ENCODE measurements at places on chromosomes 11 and 22.

DNA sequence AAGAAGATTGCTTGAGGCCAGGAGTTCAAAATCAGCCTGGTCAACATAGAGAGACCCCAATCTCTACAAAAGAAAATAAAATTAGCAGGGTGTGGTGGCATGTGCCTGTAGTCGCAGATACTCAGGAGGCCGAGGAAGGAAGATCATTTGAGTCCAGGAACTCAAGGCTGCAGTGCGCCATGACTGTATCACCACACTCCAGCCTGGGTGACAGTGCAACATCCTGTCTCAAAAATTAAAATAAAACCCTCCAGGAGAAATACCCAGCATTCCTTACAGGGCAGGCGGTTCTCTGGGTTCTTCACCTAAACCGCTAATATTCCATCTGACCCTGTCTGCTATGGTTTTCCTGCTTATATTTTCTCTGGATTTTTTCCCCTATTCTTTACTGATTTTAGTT, 13.5 kb downstream of the TCF20 start:
- peaks cover 38% of the 10 kb centered on the region for H3K4me1 ChIP-seq
- H3K4me3 ChIP-seq = no peak overlapping the region

GRCh38 chr11:105673089-105673488, 63.2 kb downstream of the GRIA4 start:
- H3K27me3 ChIP-seq = no peaks in the 10 kb centered on the region
- H3K4me3 ChIP-seq = no peak overlapping the region
- DNase-seq = no peak
- H3K36me3 ChIP-seq = no peaks in the 10 kb centered on the region
- no peak overlapping the region for H3K27ac ChIP-seq

DNA sequence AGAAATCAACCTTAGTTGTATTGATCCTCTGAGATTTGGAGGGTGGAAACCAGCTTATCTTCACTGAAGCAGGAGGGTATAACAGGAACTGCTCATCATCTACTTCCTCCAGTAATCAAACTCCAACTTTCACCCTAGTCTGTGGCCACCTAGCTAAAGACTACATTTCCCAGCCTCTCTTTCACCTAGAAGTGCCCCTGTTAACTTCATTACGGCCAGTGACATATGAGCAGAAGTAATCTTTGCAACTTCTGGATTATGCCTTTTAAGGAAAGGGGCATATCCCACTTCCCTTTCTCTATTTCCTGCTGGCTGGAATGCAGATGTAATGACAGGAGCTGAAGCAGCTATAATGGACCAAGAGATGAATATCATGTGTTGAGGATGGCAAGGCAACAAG, 7.6 kb upstream of the VPS37C start:
- H3K36me3 ChIP-seq = peaks cover 5% of the 10 kb centered on the region
- DNase-seq = no peak

DNA sequence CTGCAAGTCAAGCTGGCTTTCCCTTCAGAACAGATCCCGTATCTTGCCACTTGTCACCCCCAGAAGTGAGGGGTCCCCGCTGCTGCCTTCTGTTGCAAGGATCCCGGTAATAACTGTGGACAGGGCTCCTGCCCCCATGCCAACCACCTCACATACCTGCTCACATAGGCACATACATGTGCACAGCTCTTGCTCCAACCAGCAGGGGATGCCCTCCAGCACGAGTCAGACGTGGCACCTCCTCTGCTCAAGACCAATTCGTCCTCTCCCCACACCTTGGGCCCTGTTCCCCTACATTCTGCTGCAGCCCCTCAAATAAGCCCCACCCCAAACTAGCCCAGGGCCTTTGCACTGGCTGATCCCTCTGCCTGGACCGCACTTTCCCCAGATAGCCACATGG, 163.3 kb downstream of the CRYBB2 start:
- DNase-seq = no peak
- no peak overlapping the region for H3K4me3 ChIP-seq
- H3K4me1 ChIP-seq = peaks cover 24% of the 10 kb centered on the region
- no peak overlapping the region for H3K27ac ChIP-seq

DNA sequence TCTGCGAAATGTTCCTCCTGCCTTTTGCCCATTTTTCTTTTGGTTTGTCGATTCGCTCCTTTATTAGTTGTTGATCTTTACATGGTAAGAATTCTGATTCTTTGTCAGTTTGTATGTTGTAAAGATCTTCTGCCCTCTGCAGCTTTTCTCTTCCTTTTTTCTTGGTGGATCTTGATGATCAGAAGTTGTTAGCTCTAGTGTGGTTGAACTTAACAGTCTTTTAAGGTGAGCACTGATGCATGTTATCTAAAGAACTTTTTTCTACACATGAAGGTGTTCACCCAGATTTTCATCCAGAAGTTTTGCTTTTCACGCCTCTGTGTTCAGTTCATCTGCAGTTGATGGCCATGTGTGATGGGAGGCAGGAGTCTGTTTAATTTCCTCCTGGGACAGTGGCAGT, 133.7 kb downstream of the TBC1D22A start:
- peaks cover 6% of the 10 kb centered on the region for H3K4me1 ChIP-seq
- peaks cover 19% of the 10 kb centered on the region for H3K36me3 ChIP-seq

GRCh38 chr11:58958500-58958899, 19.2 kb downstream of the GLYATL1 start:
- H3K27me3 ChIP-seq = no peaks in the 10 kb centered on the region
- DNase-seq = no peak
- H3K27ac ChIP-seq = no peak overlapping the region
- H3K4me1 ChIP-seq = no peaks in the 10 kb centered on the region
- no peak overlapping the region for H3K4me3 ChIP-seq
- no peaks in the 10 kb centered on the region for H3K36me3 ChIP-seq

DNA sequence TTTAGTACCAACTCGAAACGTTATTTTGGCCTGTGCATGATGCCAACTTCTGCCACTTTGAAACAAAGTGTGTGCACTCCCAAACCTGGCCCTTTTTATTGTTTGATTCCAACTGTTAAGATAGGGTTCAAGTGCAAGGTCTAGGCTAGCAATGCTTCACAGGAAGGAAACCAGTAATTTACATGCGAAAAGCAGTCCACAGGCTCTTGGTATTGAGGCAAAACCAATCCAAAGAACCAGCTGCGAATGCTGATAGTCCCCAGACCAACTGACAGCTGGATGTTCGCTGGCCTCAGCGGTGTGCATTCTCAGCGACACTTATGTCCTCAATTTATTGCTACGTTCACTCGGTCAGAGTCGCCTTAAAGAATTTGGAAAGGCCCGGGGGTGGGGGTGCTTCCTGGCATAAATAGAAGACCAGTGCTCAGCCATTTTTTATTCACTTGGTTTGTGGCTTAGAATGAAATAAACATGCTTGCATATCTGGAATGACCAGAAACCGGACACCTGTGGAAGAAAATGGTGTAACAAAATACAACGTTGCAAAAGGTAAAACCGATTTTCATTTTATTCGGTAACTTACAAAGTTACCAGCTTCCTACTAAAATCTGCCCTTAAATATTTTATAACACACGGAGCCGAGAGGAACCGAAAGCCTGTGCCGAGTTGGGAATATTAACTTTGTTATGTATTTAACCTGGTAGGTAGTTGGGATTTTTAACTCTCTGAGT, 1.6 kb downstream of the CPT1A start:
- H3K27ac ChIP-seq = peak overlapping the region; percentile 90
- no peak for DNase-seq
- H3K36me3 ChIP-seq = peaks cover 9% of the 10 kb centered on the region
- H3K27me3 ChIP-seq = no peaks in the 10 kb centered on the region
- H3K4me3 ChIP-seq = peak overlapping the region; percentile 86
- peaks cover 43% of the 10 kb centered on the region for H3K4me1 ChIP-seq

GRCh38 chr11:116931206-116931953, 94.0 kb upstream of the APOA1 start:
- peak; percentile 29 for DNase-seq
- H3K27ac ChIP-seq = peak overlapping the region; percentile 92
- peaks cover 17% of the 10 kb centered on the region for H3K36me3 ChIP-seq
- H3K4me3 ChIP-seq = peak overlapping the region; percentile 69

DNA sequence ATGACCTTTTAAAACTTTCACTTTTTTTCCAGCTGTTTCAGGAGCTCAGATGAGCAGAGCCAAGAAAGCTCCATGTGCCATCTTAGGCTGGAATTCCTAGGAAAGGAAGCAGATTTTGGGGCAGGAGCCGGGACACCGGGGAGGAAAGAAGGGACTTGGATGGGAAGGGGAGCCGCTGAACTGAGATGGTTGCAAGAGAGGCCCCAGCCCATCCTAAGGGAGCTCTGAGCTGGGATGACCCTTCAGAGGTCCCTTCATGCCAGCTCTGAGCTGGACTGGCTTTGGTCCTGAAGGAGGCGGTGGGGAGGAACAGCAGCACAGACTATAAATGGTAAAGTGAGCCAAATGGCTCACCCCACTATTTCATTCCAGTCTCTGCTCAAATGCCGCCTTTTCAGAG, 55.2 kb upstream of the SLC22A12 start:
- H3K4me1 ChIP-seq = no peaks in the 10 kb centered on the region
- no peaks in the 10 kb centered on the region for H3K36me3 ChIP-seq
- no peak overlapping the region for H3K27ac ChIP-seq
- H3K27me3 ChIP-seq = peaks cover 24% of the 10 kb centered on the region
- no peak overlapping the region for H3K4me3 ChIP-seq

DNA sequence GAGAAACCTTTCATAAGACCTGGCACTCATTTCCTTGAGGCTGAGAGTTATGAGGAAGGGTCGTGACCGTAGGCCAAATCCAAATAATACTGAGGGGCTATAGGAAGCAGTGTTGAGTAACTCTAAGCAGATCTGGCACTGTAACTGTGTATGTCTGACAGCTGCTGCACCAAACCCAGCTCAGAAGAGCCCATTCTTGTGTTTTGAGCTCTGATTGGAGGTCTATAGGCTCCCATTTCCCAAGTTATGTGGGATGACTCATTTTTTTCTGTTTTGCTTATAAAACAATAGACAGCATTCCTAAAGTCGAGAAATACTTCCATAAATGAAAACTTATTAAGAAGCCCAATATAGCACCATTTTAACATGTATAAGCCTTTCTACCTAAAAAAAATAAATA, 645.8 kb downstream of the DLG2 start:
- no peaks in the 10 kb centered on the region for H3K36me3 ChIP-seq
- no peaks in the 10 kb centered on the region for H3K27me3 ChIP-seq
- no peak overlapping the region for H3K27ac ChIP-seq
- no peaks in the 10 kb centered on the region for H3K4me1 ChIP-seq
- H3K4me3 ChIP-seq = no peak overlapping the region

DNA sequence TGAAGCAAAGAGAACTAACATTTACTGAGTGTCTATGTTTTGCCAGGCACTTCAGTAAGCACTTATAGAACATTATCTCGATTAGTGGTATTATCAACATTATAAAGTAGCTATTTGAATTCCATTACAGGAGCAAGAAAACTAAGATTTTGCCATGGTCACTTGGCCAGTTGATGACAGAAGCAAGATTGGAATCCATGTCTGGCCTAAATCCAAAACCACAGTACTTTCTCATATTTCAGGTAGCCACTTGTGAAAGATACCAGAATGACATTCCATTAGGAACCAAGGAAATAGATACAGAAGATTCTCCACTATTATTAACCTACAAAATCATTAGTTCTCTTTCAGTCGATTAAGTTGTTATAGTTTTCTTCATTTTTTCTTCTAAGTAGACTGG, 691.0 kb upstream of the API5 start:
- no peaks in the 10 kb centered on the region for H3K4me1 ChIP-seq
- H3K27ac ChIP-seq = no peak overlapping the region
- no peaks in the 10 kb centered on the region for H3K36me3 ChIP-seq
- no peak overlapping the region for H3K4me3 ChIP-seq
- no peak for DNase-seq

DNA sequence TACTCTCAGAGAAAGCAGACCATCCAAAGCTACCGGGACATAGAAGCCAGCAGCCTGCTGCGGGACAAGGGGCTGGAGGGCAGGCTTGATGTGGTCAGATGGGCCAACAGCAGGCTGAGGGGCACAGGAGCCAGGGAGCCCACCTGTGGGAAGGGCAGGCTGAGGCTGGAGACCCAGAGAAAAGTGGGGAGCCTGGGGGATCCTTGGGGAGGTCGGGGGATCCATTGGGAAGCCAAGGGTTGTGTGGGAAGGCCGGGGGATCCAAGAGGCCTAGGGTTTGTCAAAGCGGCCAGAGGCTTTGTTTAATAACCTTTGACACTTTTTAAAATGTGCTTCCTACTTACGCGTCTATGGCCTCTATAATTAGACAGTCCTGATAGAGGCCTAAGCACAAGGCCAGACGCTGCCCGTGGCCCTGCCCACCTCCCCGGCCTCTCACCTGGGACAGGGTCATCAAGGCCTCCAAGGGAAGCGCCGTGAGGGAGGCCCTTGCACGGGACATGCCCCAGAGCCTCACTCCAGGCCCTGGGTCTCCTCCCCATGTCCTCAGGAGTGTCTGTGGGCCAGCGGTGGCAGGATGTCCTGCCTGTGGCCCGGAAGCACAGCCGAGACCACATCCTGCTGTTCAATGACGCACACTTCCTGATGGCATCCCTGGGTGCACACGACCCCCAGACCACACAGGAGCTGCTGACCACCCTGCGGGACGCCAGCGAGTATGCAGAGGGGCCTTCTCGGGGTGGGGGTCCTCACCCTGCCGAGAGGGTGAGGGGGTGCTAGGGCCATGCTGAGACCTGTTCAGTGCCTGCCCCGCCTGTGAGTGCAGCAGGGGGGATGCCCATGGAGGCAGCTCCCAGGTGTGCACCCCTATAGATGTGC, 8.6 kb upstream of the GTSE1 start:
- no peaks in the 10 kb centered on the region for H3K27me3 ChIP-seq
- peak; percentile 18 for DNase-seq
- peak overlapping the region; percentile 68 for H3K4me3 ChIP-seq
- H3K4me1 ChIP-seq = peaks cover 9% of the 10 kb centered on the region
- peaks cover 25% of the 10 kb centered on the region for H3K36me3 ChIP-seq

- H3K27me3 ChIP-seq = peaks cover 22% of the 10 kb centered on the region
- peaks cover 3% of the 10 kb centered on the region for H3K36me3 ChIP-seq
- no peaks in the 10 kb centered on the region for H3K4me1 ChIP-seq
- H3K27ac ChIP-seq = no peak overlapping the region
- no peak for DNase-seq
These were observed 23.4 kb downstream of the ZNF202 start for GRCh38 chr11:123718063-123718462.

DNA sequence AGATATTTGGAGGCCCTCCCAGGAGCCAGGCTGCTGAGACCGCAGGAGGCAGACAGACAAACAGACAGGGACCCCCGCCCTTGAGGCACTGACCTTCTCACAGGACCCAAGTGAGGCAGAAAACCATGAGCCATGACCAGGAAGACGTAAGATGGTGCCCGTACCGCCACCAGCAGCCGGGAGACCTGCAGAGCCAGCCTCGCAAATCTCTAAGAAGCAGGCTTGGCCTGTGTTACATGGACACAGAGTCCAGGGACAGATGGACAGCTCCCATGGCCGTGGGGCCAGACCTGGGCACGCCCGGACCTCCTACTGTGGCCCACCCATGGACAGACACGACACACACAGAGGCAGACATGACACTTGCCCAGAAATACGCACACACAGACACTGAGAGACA, 30.7 kb upstream of the TOLLIP start:
- H3K27ac ChIP-seq = no peak overlapping the region
- H3K27me3 ChIP-seq = peaks cover 14% of the 10 kb centered on the region
- peaks cover 10% of the 10 kb centered on the region for H3K4me1 ChIP-seq
- peaks cover 1% of the 10 kb centered on the region for H3K36me3 ChIP-seq
- no peak overlapping the region for H3K4me3 ChIP-seq
- DNase-seq = no peak

GRCh38 chr11:80163011-80163410, 722.2 kb upstream of the TENM4 start:
- H3K27me3 ChIP-seq = no peaks in the 10 kb centered on the region
- H3K4me3 ChIP-seq = no peak overlapping the region

Data from T-helper 2 cell treated with Interferon-gamma antibody and Interleukin-4, amounts not matched to agents 5 μg/mL and 100 μg/mL, for 36 hours (primary cell).